ENCODE measurements at places on chromosomes 3 and 15. TPM values are rescaled to one million over a fixed set of nuclear protein-coding genes. Genes with fewer than 3 reads are reported as not detected.

GABRG3 gene
- not detected for total RNA-seq

TARS3 gene
- 5.7 TPM for total RNA-seq

VILL gene
- 2.2 TPM for total RNA-seq

PPP2R3A gene
- 2.3 TPM for total RNA-seq

ANKRD63 gene
- total RNA-seq, result not detected

PLCD1 gene
- total RNA-seq, result 9.6 TPM

DNA sequence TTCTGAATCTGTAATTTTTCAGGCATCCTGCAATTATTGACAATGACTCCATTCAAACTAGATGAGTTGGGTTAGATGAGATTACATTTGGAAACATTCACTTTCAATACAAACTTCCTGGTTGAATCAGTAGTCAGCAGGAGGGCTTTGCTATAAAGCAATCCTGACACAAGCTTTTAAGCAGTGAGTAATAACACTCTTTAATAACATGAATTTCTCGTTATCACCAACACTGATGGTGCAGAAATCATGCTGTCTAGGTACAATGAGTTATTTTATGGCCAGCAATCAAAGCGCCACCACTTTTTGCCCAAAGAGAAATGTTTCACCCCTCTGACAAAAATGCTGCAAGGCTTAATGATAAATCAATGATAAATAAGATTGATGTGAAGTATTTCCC lies 474.8 kb upstream of the CNTN4 start:
- DNase-seq, result no peak

- no peak for DNase-seq
Observed at GRCh38 chr3:53949541-53949940, 57.9 kb upstream of the SELENOK start.

- DNase-seq, result no peak
Observed at GRCh38 chr3:123749711-123750110, 134.4 kb downstream of the MYLK start.

DNA sequence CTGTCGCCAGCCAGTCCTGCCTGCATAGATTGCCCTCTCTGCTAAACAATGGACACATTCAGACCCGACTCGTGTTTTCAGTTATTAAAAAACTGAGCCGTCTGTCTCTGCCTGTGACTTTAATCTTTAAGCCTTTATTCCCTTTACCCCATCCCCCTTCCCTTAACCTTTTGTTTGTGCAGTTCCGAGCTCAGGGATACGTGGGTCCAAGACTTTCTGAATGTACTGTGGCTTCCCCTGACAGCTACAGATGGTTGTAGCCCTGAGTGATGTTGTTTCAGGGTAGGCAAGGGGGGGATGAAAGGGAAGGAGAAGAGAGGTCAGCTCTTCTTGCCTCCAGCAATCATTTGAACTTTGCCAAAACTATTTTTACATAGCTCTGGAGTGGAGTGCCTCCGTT lies 44.6 kb downstream of the EEFSEC start:
- DNase-seq, result no peak

GRCh38 chr3:45551214-45552010 lies 43.1 kb upstream of the LIMD1 start:
- DNase-seq, result no peak

Measured in HT-29 (cell line).